ENCODE measurements at places on chromosomes 3 and 15.
A peak's percentile ranks its signal among the peaks of the same experiment; 100 is the strongest.

DNA sequence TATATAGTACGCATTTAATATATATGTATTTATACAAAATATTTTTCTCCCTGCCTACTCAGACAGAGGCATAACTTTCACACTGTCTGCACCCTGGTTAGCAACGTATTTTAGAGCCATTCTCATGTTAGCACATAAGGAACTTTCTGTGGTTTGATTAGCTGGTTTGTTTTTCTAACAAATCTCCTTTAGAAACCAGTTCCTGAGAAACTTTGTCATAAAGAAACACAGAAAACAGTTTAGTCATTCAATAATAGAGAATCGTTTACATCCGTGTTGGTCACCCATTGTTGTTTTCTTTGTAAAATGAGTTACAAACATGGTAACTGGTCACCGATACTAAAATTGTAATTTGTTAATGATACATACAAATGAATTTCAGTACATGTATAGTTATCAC is 5.9 kb upstream of the NGRN start:
- DNase-seq, result no peak

- DNase-seq, result no peak
Observed at GRCh38 chr15:25228261-25228660, 210.6 kb downstream of the UBE3A start.

DNA sequence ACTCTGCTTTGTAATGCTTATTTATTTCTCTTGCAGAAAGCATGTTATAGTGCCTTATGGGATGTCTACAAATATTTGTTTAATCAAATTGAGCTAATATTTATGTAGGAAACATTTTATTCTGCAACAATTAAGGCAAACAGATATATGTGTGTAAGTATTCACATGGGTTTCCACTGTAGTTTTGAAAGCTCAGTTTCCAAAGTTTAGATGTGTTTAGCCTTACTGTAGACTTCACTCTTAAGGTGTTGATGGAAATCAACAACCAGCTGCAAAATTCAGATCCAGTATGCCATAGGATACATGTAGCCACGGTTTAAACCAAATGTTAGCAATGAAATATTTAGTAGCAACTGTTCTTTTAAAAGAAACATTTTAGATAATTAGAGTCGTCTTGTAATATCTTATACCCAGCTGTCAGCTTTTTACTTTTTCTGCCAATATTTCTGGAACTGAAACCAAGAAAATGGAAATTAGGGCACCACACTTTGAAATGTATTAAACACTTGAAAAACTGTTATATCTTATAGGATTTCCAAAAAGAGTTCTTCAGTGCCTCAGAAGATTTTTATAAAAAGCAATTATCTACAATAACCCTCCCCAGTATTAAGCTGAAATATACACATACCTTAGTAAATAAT is 18.5 kb downstream of the PIK3CA start:
- DNase-seq, result no peak

- DNase-seq, result no peak
Observed at GRCh38 chr3:156456771-156457224, 98.1 kb downstream of the SSR3 start.

DNA sequence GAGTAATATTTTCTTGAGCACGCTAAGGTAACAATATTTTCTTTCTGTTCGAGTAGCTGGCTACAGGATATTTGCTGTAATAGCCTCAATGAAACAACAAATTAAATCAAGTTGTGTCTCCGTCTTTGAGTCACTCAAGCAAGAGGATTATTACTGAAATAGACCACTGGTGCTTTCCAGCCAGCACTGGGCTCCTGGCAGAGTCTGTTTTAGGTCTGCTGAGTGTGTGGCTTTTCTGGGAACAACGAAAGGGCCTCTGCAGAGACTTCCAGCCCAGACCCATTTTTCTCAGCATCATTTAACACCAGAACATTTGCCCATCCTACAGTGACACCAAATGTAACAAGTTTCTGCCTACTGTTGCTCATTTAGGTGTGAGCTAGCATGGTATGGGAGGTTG is 652.9 kb downstream of the MAGI1 start:
- DNase-seq, result peak; percentile 24

Data from cerebellar cortex (tissue), 1 donor.